ENCODE measurements at places on chromosomes 1 and 21.

GRCh38 chr1:44625348-44625747, 48.9 kb downstream of the TMEM53 start:
- no peak for DNase-seq

- no peak for DNase-seq
Measured at GRCh38 chr1:241356187-241356518, 852 bp downstream of the RGS7 start.

GRCh38 chr1:2979191-2980072, 41.8 kb upstream of the ACTRT2 start:
- DNase-seq, result no peak

DNA sequence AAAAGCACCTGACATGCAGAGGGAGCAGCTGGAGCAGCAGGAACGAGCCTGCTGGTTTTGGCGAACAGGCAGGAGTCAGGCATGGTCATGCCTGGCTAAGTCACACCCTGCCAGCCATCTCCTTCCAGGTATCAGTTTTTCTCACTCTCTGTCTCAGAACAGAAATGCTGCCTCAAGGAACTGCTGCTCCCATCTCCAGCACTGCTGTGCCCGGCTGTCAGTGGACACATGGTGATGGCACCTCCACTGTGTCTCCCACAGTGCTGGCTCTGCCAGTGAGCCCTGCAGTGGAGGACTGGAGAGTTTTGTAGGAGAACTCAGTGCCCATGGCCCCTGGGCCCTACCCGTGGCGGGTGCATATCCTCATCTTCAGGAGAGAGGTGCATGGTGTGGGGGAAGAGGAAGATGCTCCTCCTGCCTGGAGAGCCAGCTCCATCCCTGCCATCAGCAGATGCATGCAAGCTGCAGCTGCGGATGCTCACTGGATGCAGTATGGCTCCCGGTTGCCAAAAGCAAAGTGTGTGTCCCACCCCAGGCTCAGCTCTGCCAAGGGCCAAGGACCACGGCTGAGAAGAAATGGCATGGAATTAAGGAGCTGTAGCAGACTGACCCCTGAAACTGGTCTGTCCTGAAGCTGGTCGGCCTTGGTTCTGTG, 114.7 kb downstream of the GRIK3 start:
- DNase-seq, result no peak

- DNase-seq, result no peak
Measured at GRCh38 chr1:215018555-215018954, 64.0 kb upstream of the KCNK2 start.

- no peak for DNase-seq
Measured at GRCh38 chr1:19453741-19454201, 31.6 kb downstream of the CAPZB start.

GRCh38 chr1:174448974-174449373, 1.2 kb downstream of the GPR52 start:
- peak; percentile 6 for DNase-seq

DNA sequence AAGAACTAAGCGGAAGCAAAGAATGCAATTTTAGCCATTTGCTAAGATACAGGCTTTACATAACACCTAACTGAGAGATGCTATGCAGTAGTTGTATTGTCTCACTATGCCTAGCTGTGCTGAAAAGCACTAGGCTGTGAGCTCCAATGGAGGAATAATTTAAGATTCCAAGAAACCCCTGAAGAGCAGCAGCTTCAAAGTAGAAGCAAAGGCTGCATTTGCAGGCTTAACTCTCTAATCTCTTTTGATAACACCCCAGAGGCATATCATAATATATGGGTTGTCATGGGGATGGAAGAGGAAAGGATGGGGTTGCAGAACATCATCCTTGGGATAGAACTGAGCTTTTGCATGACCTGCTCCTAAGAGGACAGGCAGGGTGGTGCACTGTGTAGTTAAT, 102.0 kb downstream of the ERG start:
- DNase-seq, result no peak

- DNase-seq, result no peak
Measured at GRCh38 chr1:167169642-167170041, 51.0 kb upstream of the POU2F1 start.

- DNase-seq, result no peak
Measured at GRCh38 chr1:7022058-7022457, 236.8 kb downstream of the CAMTA1 start.

DNA sequence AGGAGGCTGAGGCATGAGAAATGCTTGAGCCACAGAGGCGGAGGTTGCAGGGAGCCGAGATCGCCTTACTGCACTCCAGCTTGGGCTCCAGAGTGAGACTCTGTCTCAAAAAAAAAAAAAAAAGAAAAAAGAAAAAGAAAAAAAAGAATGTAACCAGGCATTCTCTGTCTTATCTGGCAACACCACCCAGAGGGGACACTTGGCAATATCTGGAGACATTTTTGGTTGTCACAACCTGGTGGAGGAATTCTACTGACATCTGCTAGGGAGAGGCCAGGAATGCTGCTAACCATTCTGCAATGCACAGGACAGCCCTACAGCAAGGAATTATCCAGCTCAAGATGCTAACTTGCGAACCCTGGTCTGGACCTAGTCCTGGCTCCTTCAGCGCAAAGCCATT, 2.3 kb upstream of the CNR2 start:
- no peak for DNase-seq

- no peak for DNase-seq
Measured at GRCh38 chr1:51274676-51275075, 38.6 kb downstream of the RNF11 start.

GRCh38 chr1:156359973-156360372, 9.0 kb upstream of the RHBG start:
- peak; percentile 37 for DNase-seq

GRCh38 chr1:6465461-6466005, 440 bp downstream of the TNFRSF25 start:
- DNase-seq, result no peak

DNA sequence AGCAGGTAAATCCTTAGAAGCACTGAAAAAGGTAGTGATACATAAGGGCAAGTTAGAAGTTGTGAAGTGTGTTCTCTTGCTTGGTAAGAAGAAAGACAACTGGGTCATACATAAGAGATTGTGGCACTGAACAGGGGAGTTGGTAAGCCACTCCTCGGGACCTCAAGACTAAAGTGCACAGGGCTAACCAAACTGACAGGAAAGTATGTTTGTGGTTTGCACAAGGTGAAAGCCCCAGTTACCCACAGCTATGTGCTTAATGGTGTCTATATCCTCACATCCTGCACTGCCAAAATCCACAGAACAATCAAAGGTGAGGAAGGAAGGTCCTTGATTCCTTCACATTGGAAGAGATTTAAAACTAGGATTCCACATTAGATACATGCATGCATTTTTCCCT, 276.5 kb downstream of the DNM3 start:
- no peak for DNase-seq

DNA sequence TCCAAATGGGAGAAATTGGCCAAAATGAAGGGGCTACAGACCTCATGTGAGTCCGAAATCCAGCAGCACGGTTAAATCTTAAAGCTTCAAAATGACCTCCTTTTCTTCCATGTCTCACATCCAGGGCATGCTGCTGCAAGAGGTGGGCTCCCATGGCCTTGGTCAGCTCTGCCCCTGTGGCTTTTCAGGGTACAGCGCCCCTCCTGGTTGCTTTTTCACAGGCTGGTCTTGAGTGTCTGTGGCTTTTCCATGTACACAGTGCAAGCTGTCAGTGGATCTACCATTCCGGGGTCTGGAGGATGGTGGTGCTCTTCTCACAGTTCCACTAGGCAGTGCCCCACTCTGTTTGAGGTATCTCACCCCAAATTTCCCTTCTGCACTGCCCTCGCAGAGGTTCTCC, 78.7 kb downstream of the PRRX1 start:
- no peak for DNase-seq

DNA sequence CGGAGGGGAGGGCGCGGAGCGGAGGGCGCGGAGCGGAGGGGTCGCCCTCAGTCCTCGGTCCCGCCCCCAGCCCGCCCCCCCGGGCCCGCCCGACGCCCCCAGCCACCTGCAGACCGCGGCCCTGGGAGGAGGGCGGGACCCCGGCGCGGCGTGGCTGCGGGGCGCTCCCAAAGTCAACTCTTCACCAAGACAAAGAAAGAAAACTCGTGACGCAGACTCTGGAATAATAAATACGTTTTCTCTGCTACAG, 1.2 kb downstream of the HES4 start:
- DNase-seq, result no peak

Data from cardiac muscle cell (in vitro differentiated cells and primary cell).